ENCODE measurements at places on chromosomes 13 and 19. TPM values are rescaled to one million over a fixed set of nuclear protein-coding genes. Genes with fewer than 3 reads are reported as not detected.

The KLF1 gene
- not detected for total RNA-seq

The LRRC63 gene
- total RNA-seq: not detected

The EDDM13 gene
- total RNA-seq: not detected

The LYPD3 gene
- 0.78 TPM for total RNA-seq

The ZNF610 gene
- total RNA-seq: not detected

The PTGIR gene
- not detected for total RNA-seq

The PPAN gene
- total RNA-seq: 57.2 TPM

The HSH2D gene
- total RNA-seq: not detected

All from A549 treated with RU486 at 1 μM for 4 hours (cell line).